ENCODE measurements at places on chromosomes 3 and 15.

DNA sequence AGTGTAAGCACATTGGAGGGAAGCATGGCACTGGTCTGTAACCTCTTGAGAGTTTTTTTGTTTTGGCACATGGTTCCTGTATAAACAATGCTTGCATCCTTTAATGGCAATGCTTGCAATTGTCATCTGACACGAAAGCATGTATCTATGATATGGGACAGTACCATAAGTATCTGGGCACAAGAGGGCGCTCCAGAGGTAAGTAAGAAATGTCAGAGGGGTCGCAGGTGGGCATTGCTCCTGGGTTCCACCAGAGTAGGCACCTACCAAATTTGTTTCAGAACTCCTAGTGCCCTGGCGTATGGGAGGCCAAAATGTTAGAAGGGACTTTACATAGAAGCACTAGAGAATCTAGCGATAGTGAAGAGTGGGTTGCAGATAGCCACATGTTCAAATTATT, 58.7 kb upstream of the BCHE start:
- DNase-seq = no peak

- DNase-seq = no peak
Observed at GRCh38 chr15:55768670-55769185, 25.8 kb upstream of the PRTG start.

GRCh38 chr3:27657871-27658270, 64.3 kb downstream of the EOMES start:
- DNase-seq = no peak

DNA sequence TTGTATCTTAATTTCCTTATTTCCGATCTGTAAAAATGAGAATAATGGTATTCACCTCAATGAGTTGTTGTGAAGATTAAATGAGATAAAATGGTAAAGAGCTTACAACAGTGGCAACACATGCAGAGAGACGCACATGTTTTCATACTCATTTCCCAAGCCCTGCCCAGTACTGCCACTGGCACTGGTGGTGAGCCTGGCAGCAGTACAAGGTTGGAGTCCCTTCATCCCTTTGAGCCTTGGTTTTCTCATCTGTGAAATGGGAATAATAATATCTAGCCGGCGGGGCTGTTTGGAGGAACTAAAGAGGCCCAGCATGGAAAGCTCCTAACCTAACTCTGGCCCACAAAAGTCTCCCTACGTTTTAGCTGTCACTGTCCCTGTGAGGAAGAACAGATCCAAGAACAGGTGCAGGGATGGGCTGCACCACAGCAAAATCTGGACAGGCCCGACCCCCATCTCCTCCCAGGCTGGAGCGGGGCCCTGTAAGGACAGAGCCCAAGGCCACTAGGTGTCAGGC, 866 bp upstream of the CD276 start:
- DNase-seq = no peak

DNA sequence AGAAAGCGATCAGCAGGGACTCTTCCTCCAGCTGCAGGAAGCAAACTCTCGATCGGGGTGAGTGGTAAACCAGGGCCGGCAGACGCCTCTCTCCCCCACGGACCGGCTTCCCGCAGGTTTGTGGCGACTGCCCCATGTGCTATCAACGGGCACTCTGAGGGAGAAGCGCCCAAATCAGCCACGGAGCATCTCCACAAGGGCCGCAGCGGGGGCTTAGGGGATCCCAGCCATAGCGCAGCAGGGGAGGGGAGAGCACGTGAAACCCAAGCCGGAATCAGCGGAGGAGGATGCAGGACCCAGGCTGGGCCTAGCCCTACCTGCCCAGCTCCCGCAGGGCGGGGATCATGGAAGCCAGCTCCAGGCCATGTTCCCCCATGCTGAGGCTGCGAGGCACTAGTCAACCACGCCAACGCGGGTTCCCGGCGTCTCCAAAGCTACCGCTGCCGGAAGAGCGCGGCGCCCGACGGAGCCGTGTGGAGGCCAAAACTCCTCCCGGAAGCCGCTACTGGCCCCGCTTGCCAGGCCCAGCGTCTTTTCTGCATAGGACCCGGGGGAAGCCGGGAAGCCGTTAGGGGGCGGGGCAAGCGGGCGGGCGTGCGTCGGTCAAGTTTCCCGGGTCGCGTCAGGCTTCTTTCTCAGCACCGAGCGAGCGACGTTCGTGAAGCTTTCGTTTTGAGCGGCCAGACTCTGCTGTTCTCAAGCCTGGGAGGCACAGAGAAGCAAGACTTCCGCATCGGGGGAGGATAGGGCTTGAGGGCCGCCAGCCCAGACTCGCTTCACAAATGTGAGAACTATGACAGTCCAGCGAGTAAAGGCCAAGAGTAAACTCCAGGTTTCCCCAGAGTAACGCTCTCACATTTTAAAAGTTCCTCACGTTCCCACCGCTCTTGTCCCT, at the start of gene ATR:
Gene ATR, minus strand, starts transcription at position 405 of the 895 bp plus-strand sequence. Its CDS starts 29 bp downstream, at position 376.
- peak; percentile 86 for DNase-seq

GRCh38 chr3:62795978-62796657, 79.1 kb downstream of the CADPS start:
- no peak for DNase-seq

DNA sequence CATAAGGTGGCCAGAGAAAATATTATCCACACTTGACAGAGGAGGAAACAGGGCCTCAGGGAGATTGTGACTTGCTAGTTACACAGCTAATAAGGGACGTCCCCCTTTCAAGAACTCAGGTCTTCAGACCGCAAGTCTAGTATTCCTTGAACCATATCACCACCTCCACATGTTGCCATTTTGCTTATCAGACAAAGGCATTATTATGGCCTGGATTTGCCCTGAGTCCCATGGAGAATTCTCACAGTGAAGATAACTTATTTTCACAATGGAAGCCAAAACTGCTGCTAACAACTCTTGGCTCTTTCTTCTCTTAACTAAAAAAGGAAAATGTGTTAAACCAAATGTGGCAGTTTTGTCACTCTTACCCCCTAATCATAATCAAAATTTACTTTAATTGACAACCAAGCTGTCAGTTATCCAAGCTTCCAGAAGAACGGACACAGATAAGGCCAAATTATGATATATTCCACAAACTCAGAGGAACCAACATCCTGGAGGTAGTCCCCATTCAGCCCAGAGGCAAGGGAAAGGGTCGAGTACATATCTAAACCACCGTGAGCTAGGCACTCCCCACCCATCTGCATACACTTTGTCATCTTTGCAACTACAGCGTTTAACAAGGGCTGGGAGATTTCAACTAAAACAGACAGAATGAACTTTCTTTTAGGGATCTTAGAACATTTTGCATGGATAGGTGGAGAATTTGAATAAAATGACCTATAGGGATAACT, 63.6 kb upstream of the THBS1 start:
- no peak for DNase-seq

GRCh38 chr3:192706272-192706671, 21.1 kb downstream of the FGF12 start:
- DNase-seq = no peak

DNA sequence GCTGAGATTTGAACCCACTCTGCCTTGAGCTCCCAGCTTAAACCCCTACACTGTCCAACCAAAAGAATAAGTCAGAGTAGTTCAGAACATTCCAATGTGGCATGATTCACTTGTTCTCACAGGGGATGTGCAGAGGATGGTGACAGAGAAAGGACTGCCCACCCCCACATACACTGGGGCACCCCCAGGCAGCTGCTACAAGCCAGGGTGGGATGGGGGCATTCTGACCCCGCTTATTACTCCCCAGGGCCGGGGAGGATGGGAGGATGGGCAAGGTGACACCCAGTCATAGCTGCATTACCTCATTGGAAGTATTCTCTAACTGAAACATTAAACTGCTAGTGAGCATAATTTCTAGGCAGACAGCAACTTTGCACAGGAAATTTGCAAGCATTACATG, 126.0 kb upstream of the PRR20G start:
- DNase-seq = no peak

DNA sequence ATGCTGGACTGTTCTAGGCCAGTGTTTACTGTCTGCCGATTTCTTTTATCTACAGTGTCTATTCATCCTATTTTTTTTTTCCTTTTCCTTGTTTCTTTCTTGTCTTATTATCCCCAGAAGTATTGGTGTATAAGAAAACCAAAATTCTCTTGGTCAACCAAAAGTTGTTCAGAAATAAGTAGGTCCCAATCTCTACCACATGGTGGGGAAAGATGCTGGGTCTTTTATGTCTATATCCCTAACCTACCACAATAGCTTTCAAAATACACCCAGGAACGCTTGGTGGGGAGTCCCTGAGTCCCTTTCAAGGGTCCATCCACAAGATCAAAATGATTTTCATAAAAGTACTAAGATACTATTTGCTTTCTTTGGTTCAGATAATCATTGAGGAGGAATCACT, 225.6 kb downstream of the CLSTN2 start:
- DNase-seq = no peak

GRCh38 chr3:159239059-159239458, 437.2 kb downstream of the MFSD1 start:
- no peak for DNase-seq

DNA sequence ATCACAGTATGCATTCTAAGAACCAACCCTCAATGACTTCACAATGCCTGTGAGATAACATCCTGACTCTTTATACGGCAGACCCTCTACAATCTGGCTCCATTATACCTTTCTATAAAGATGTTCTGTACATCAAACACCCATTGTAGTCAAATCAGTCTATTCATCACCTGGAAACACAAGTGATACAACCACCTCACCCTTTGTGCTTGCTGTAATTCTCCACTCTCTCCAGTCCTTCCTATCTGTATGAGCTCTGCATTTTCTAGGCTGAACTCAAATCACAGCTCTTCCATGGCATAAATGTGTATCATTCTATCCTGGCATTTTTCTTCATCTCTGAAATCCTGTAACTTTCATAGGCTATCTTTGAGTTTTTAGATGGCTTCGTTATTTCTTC, 539.4 kb downstream of the GRM7 start:
- DNase-seq = no peak

DNA sequence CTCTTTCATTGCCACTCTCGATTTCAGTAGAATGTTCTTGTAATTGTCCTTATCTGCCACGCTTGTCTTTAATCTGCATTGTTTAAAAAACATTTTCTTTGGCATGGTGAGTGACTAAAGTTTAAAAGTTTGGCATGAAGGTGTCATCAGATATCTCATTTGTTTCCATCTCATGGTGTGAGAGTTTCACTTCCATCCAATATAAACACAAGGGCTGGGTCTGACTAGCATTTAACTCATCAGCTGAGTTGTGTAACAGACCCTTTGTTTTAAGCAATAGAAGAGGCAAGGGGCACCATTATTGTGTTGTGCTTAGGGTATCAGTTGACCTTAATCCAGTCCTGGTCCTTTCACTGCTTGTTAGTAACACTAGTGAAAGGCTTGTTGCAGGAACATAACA, 49.9 kb upstream of the IL12A start:
- DNase-seq = no peak

GRCh38 chr3:104578558-104578957, 788.2 kb upstream of the ALCAM start:
- no peak for DNase-seq

GRCh38 chr3:170889132-170889531, 19.1 kb upstream of the RPL22L1 start:
- DNase-seq = no peak

GRCh38 chr3:14235912-14236295, 57.3 kb downstream of the LSM3 start:
- DNase-seq = no peak

- DNase-seq = peak; percentile 57
Observed at GRCh38 chr3:122793568-122794416, at the start of gene HSPBAP1. HSPBAP1 (minus strand) TSS chr3:122793831; CDS start chr3:122793680, 151 bp downstream.

DNA sequence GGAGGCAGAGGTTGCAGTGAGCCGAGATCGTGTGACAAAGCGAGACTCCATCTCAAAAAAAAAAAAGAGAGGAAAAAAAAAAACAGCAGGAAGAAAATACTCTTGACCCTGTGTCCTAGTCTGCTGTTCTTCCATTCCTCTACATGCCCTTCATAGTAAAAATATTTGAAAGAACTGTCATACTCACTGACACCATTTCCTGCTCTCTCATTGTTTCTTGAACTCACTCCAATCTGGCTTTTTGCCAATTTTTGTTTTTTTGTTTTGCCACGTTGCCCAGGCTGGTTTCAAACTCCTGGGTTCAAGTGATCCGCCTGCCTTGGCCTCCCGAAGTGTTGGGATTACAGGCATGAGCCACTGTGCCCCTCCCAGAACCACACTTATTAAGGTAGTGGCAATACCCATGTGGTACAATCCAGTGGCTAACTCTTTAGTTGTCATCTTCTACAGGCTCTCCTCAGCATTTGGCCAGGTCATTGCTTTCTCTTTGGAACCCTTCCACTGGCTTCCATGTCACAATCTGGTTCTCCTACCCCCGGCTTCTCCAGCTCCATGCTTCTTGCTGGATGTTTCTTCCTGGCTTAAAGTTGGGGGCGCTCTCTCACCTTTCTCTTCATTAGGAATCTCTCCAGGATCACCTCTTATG, 238.2 kb upstream of the C2CD4B start:
- DNase-seq = no peak

- DNase-seq = no peak
Observed at GRCh38 chr3:136802481-136802996, 16.4 kb upstream of the SLC35G2 start.

GRCh38 chr15:70035051-70035718, 62.5 kb downstream of the TLE3 start:
- no peak for DNase-seq

DNA sequence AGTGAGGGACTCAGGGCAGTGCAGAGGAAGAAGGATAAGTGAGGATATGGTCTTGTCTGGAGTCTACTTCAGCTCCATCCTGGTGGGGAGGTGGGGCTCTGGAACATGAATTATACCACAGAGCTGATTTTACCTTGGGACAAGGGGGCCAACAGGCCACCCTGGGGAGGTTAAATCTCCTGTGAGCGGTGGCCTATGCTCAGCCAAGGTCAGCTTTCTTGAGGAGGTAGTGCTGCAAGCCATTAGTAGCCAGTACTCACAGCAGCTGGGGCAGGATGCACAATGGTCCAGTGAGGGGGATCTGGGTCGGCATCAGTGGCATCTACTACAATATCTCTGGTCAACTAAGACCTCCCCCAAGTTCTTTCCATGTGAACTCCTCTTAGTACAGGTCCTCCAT, 49.7 kb downstream of the XYLB start:
- DNase-seq = no peak

DNA sequence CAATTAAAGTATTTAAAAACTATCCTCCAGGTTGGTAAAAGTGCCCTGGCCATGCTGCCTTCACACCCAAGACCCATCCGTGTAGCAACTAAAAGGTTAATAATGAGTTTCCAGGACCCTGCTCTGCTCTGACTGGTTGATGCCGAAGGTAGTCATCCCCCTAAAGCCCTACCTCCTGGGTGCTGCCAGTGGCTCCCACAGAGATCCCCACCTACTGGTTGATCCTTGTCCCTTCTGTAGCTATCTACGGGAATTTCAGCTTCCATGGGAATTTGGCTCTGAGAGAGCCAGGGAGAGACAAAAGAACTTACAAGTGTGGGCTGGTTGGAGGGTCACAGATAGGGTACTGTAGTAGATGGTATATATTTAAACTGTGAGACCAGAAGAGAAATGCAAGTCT, 110.6 kb upstream of the NANOGP8 start:
- DNase-seq = no peak

DNA sequence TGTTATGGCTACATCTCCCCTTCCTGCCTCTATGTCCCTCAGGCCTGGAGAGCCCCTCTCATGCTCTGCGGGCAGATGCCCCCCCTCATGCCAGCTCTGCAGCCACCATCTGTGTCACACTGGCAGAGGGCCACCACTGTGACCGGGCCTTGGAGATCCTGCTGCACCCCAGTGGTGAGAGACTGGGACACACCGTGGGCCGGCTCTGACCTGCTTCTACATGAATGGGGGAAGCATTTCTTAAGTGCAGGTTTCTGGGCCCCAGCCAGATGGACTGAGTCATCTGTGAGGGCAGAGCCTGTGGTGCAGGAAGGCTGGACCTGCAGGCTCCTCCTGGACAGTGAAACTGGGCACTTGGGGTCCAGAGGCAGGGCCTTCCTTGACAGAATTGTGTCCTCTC, 4.8 kb downstream of the VWA5B2 start:
- DNase-seq = no peak
